Activated CD4-positive, alpha-beta T cell treated with anti-CD3 and anti-CD28 coated beads, Interleukin-2, amount 50 U/mL, for 4 hours (primary cell): ENCODE measurements at places on chromosomes 7 and 10.

DNA sequence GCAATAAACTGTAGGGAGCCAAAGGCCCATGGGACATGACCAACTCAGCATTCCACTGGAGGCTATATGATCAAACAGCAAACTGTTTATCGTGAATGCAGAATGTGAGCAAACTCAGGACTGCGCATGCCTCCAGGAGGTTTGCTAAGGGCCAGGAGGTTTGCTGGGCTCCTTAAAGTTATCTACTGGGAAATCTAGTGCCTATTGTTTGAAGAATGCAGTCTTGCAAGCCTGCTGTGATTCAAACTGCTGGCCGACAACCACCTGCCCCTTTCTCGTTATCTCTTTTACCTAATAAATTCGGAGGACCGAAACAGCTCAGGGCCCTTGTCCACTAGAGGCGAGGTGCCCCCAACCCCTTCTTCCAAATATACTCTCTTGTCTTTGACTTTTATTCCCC lies 404.1 kb downstream of the KCNMA1 start:
- no peak for DNase-seq

DNA sequence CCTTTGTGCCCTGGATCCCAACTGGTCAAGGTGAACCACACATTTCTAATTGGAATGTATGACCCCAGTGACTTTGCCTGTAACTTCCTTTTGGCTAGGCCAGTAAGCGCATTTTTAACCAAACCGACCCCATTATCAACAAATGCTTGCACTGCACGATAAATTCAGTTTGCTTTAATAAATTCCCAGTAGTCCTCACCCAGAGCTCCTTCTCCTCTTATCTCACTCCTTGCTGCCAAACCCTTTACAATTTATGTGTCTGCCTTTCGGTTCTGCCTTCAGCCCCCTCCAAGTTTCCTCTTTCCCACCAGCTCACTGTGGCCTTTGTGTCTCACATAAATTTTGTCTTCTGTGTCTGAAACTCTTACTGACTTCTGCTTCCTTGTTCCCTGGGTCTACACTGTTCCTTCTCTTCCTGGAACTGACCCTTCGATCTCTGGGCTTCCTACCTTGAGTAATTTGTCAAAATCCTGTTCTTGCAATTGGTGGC lies 59.0 kb downstream of the TBXAS1 start:
- DNase-seq, result no peak

DNA sequence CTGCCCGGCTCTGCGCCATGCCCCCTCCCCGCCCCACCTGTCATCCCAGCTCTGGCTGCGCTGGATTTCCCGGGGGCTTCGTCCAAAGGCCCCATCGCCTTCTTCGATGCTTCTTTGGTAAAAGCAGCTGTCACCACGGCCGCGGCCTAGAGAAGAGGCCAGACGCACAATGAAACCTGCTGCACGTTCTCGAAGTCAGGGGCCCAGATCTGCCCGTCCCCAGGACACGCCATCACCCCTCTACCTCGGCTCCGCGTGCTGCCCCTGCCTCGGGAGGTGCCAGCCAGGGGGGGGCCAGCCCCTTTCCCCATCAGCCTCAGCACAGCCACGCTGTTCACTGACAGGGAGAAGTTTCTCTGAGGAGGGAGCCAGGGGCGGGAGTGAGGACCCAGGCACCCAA lies 6.8 kb downstream of the GIGYF1 start:
- no peak for DNase-seq

GRCh38 chr7:17512181-17512675 lies 213.8 kb downstream of the AHR start:
- DNase-seq, result no peak

DNA sequence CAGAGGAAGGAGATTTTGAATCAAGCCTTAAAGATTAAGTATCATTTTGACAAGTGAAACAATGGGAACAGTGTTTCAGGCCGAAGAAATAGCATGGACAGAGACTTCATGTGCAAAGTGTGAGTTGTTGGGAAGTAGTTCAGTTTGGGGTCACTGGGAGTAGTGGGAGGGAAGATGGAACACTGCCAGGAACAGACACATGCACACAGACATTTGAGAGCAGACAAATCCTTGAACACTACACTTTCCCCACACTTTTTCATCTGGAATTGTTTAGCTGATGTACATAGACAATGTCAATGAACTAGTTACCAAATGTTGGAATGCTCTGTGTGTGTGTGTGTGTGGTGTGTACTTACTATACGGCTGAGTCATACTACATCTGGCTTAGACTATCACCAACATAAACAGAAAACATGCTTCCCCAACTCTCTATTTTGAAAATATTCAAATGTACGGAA lies 52.4 kb upstream of the LRRC17 start:
- DNase-seq, result no peak

DNA sequence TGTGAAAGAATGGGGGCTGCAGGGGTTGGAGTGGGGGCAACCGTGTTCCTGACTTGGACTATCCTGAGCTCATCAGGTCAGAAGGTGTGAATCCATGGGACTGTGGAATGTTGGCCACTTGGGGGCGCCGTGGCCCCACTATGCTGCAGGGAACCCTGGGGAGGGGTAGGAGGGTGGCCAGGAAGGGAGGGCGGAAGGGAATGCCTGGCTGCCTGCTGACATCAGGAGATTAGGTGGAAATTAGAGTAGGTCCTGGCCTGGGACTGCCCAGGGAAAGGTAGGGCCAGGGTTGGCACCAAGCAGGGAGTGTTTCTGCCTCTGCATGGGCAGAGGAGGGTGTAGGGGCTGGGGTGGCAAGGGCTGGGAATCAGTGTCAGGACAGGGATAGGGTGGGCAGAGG lies 65.8 kb upstream of the PRSS58 start:
- DNase-seq, result no peak
